DMS 273 treated with DMSO at 0.1 percent for 48 hours (cell line): ENCODE measurements at places on chromosomes 3 and 15.

DNA sequence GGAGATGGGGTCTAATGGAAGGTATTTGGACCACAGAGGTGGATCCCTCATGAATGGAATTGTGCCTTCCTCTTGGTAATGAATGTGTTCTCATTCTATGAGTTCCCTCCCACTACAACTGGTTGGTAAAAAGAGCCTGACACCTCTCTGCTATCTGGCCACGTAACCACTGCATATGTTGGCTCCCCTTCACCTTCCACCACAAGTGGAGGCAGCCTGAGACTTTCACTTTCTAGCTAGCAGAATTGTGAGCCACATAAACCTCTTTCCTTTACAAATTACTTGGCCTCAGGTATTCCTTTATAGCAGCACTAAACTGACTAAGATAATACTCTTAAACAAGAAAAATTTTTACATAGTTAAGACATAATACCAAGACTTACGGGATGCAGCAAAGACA lies 155.3 kb downstream of the NR1I2 start:
- no peak for DNase-seq

- no peak for DNase-seq
Measured at GRCh38 chr3:124582621-124583395, 147.4 kb upstream of the UMPS start.

GRCh38 chr15:69954666-69955065 lies 143.1 kb downstream of the TLE3 start:
- no peak for DNase-seq

DNA sequence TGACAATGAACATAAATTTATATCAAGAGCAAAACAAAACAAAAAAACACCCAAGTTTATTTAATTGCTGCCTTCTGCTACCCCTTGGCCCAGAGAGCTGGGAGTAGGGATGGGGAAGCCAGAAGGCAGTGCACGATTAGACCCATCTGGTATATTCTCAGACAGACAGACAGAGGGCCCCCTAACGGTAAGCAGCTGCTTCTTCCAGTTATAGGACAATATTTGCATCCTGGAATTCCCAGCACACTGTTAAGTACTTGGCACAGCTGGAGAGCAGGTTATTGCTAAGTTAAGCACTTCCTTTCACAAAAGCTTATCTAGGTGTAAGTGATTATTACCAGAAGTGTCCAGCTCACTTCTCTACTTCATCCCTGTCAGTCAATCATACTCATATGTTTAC lies 39.3 kb downstream of the C2CD4B start:
- peak; percentile 60 for DNase-seq

DNA sequence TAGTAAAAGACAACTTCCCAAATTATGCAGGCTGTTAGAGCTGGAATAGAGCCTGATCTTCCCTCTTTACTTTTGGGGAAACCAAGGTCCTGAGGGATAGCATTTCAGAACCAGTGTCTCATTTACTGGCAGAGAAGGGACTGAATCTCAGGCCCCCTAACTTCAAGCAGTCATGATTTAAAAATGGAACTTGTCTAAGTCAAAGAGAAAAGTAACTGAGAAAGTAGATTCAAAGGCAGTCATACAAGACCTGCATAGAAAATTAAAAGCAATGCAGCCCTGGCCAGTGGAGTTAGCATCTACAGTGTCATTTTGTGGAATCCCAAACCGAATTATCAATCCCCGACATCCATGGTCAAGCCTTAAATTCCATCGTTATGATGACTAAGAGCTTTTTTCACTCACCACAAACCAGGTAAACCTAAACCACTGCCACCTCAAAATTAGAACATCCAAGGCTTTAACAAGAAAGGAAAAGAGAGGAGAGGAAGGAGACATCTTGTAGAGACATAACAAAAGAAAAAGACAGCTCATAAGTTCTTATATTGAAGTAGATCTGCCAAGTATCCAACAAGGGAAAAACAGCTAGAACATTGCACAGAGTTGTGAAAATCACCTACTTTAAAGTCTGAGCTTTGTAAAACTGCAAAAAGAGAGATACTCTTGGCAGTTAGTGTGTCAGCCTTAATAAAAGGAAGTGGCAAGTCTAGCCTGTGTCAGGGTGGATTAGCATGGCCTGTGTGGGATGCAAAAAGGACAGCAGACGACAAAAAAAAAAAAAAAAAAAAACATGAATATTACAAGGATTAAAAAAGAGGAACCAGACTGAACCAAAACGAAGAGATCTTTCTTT lies 54.1 kb upstream of the CCR2 start:
- no peak for DNase-seq

DNA sequence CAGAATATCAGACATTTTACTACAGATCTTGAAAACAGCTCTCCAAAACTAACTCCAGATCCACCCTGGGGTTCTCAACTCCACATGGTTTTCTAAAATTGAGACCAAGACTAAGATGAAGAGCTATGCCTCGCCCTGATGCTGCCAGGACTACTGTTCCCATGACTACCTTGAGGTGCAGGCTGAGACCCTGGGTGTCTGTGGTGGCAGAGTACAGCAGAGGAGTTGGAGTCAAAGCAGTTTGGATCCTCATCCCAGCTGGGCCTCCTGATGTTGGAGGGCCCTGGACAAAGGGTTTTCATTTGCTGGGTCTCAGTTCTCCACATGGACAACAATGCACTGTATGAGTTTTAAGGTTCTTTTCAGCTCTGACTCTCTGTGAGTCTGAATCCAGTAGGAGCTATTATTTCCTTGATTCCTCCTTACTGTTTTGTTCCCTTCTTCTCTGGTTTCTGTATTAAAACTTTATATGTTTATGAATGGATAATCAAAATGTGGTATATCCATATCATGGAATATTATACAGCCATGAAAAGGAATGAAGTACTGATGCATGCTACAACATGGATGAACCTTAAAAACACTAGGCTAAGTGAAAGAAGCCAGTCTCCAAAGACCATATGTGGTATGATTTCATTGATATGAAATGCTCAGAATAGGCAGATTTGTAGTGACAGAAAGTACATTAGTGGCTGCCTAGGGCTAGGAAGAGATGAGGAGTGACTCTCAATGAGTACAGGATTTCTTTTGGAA lies 93.0 kb downstream of the CPN2 start:
- no peak for DNase-seq

GRCh38 chr3:157051591-157051990 lies 108.4 kb downstream of the CCNL1 start:
- DNase-seq: no peak

DNA sequence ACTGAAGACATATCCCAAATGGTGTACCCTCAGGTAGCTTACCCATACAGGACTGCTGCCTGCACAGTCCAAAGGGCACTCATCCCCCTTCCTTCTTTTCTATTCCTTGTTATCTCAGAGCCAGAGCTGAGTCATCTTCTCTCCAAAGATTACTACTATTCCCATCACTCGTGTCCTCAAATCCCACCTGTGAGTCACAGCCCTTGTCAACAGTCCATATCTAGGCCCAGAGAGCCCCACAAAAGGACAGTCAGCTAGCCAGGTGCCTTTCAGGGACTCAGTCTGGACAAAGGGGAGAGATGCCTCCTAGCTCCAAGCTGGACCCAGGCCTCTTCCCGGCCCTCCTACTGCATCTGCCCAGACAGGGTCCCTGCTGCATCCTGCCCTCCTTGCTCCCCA lies 11.0 kb downstream of the PARP16 start:
- no peak for DNase-seq

DNA sequence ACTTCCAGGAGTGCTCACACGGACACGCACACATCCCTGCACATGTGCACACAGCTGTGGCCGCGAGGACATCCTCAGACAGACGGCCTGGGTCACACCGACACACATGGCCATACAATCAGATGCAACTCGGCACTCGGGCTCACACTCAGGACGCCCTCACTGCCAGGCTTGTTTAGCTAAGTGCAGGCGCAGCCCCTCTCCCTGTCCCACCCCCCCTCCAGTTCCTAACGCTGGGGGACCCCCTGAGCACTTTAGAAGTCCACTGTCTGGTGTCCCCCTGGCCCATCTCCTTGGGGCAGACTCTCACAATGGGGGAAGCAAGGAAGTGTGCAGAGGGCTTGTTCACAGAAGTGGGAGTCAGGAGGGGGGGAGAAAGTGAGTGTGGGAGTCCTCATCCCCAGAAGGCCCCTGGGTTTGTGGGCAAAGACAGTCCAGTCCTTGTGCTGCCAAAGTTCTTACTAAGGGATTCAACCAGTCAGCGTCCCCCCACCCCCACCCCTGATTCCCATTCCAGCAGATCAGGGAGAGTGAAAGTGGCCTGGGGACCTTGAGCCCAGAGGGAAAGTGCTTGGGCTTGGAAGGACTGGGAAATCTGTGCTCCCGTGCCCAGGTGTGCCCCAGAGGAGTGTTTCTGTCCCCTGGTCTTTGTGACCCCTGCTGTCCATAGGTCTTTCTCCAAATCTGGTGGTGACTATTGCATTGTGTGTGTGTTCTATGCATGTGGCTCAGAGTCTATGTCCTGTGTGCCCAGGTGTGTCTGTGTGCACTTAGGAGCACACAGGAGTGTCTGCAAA lies 767 bp upstream of the GATA2 start:
- DNase-seq: no peak

DNA sequence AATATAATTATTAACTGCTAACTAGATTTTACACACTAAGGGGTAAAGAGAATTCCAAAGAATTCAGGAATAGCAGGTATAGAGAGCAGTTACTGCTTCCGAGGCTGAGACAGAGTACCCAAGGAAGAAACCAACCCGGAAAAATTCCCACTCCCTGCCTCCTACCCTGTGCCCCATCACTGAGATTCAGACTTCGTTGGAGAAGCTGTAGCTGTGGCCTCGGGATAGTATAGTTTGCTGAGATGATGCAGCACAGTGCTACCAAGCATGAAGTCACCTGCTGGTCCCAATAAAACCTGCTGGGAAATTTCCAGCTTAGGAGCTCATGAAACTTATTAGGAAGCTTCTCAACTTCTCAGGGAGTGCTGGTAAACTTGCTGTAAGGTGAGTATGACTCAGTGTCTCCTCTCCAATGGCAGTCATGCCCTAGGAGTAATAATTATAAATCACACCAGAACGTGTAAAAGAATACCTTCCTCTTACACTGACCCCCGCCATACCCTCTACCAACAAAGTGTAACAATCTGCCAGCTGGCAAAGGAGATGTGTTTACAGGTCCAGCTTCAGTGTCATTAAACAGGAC lies 215.2 kb upstream of the ROBO2 start:
- DNase-seq: no peak

GRCh38 chr3:122794779-122795673 lies at the start of gene SLC49A4:
SLC49A4 (plus strand) TSS chr3:122795069; CDS start chr3:122795193, 124 bp downstream.
- no peak for DNase-seq

DNA sequence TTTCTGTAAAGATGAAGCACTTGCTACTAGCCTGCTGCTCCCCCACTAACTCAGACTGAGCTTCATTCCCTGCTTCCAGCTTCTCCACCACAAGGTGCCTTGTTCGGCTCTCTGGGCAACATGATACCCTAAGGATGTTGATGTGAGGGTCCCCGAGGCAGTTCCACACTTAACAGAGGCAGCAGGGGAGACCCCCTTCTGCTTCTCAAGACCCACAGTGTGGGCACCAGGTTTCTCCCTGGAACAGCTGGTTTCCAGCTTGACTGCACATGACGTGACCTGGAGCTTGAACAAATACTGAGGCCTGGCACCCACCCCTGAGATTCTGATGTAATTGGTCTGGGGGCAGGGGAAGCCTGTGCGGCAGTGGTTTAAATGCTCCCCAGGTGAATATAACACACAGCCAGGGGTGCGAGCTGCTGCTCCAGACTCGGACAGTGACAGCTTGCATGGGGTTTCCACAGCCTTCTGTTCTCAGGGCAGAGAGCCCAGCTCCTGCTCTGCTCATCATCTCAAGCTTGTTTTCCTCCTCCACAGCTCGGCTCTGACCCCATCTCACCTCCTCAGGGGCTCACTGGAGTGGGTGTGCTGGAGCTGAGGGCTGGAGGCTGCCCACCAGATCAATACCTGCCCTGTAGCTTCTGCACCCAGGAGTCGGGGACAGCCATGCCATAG lies 95.0 kb upstream of the HACD2 start:
- DNase-seq: peak; percentile 96

DNA sequence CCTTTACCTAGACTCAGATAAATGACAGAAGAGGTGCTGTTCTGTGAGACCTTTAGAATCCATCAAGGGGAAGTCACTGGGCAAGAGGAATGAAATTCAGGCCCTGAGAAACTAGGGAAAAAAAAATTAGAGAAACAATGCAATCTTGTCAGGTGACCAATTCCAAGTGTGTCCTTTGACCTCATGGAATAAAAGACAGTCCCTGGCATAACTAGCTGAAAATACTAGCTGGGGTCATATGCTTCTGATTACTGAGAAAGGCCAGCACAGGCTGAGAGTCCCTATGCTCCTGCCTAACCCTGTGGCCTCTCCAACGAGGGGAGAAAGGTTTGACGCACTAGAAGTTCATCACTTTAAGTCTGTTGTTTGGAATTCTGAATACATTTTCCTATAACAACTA lies 167.3 kb downstream of the XXYLT1 start:
- no peak for DNase-seq

DNA sequence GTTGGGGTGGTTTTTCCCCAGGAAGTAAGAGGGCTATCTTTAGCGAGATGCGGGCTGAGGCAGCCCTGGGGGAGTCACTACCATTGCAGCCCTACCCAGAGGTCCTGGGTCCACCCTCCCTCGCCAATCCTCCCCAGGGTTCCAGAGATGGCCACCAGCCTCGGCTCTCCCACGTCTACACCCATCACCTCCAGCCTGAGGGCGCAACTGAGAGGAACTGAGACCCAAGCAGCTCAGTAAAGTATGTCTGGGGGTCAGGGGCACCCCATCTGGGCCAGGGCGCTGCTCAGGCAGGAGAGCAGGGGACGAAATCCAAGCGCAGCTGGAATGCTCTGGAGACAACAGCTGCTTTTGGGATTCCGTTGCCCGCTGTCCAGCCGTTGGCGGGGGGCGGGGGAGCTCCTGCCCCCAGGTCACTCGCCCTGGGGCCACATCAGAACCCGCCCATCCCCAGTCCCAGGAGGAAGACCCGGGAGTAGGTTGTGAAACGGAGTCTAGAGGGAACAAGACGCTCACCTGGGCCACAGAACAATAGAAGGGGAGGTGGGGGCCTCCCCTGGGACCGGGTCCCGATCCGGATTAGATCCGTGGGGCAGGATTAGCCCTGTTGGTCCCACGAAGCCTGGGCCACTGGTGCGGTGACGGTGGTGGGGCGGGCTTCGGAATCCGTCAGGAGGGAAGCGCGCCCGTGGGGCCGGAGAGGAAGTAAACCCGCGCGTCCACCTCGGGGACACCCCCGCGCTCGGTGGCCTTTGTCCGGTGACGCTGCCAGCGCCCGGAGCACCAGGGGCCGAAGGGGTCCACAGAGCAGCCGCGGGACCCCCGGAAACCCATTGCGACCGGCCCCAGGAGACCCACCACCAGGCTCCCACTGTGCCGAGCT lies 1.4 kb upstream of the NDUFAF3 start:
- DNase-seq: no peak
